ENCODE measurements at places on chromosomes 11 and 22.

- no peak for DNase-seq
Measured at GRCh38 chr22:21762712-21763581, 27.4 kb upstream of the YPEL1 start.

DNA sequence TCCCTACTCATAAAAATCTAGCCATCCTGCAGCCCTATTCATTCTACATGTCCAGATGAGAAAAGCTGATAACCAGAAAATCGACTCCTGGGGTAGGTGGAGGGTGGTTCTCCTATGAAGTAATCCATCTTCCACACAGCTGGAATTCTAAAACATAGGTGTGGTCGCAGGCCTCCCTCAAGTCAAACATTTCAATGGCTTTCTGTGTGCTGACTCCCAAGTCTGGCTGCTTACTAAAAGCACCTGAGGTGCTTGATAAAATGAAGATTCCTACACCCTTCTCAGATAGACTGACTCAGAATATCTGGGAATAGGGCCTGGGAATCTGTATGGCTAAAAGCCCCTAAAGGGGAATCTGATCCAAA is 26.1 kb downstream of the IRAG1 start:
- no peak for DNase-seq

DNA sequence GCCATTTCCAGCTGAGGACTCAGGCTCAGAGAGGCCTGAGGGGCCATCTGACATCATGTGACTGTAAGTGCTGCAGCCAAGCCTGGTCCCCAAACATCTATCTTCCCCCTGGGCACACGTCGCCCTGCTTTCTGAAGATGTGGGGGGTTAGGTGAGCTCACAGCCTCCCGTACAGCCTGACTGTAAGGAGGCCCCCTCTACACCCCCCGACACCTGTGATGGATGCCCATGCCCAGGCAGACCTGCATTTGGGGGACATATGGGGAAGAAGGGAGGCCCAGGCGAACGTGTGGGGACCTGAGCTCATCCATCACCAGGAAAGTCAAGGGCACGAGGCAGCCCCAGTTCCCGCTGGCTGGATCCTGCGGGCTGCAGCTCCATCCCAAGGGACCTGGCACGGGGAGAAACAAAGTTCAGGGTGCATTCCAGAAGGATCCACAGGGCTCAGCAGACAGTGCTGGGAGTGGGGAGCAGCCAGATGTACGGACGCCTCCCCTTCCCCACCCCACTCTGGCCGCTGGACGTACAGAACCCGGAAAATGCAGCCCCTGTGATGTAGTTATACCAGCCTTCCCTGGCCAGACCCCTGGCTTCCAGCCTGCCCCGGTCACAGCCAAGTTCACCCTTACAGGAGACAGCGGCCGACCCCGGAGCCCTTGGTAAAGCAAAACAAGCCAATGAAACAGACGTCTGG is 1431.4 kb downstream of the BRD1 start:
- no peak for DNase-seq

DNA sequence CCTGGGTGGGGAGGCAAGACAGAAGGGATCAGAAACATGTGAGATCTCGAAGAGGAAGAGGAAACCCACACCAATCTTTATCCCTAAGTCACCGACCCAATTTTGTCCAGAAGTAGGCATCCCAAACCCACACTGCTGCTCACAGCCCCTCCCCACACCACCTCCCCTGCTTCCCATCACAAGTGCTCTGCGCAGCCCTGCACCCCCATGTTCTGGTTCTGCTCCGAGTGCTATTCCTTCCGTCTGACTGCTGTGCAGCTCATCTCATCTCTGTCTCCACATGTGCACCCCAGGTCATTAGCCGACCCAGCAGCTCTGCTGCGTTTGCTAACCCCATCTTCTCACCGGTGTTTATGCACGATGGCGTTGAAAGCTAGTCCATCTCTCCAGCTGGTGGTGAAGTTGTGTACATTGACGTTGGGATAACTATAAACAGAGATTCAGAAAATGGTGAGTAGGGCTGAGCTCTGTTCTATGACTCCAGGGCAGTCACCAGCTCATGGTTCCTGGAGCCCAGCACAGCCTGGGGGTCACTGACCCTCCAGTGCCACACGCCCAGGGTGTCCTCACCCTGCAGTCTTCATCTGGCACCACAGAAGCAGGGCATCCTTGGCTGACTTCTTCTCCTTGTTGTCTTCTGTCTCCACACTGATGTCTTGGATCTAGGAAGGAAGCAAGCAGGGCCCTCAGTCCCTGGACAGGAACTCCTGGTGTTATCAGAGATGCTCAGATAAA is 15.1 kb downstream of the SPTBN2 start:
- DNase-seq, result no peak

DNA sequence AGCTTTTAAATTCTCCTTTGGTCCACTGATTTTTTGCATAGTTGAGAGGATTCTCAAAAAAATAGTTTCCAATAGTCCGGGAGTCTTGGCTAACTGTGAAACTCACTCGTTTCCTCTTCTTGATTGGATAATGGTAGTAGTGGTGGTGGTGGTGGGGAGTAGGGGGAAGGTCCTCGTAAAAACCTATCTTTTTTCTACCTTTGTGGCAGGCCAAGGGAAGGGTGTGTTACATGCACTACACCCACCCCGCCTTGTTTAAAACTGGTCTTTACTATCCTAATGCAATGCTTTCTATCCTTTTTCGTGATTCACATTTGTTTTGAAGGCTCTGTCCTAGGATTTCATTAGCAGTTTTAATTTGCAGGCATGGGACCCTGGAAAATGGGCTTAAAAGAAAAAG is 4.8 kb downstream of the TEAD1 start:
- no peak for DNase-seq

DNA sequence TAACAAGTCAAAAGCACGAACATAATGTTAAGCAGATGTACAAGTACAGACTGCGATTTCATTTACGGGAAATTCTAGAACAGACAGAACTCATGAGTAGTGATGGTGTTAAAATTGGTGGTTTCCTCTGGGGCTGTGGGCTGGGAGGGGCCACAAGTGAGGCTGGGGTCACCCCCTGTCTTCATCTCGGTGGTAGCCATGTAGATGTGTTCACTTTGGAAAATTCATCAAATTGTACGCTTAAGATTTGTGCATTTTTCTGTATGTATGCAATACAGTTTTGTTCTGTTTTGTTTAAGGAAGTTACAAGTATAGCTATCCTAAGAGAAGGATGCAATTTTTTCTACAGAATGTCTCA is 504 bp upstream of the ASCC2 start:
- no peak for DNase-seq

- DNase-seq, result no peak
Measured at GRCh38 chr11:47714554-47715081, 551 bp downstream of the AGBL2 start.

DNA sequence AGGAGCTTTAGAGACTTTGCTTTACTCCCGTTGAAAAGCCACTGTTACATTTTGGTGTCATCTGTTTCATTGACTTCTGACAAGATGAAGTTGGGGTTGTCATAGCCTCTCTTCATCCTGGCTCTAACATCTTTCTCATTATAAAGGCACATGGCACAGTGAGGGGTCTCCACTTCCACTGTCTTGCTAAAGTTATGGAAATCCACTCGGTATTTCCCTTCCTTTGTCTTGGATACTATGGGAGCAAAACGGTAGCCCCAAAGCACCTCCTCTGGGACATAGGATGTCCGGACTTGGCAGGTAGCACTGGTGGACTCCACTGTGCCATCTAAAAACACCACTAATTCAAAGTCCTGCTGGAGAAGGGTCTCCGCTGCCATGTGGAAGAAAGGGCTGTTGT is 28.0 kb downstream of the KCNJ1 start:
- no peak for DNase-seq

- DNase-seq, result no peak
Measured at GRCh38 chr11:73633999-73634398, 12.4 kb upstream of the PLEKHB1 start.

- no peak for DNase-seq
Measured at GRCh38 chr22:26432619-26433311, 3.7 kb downstream of the ASPHD2 start.

DNA sequence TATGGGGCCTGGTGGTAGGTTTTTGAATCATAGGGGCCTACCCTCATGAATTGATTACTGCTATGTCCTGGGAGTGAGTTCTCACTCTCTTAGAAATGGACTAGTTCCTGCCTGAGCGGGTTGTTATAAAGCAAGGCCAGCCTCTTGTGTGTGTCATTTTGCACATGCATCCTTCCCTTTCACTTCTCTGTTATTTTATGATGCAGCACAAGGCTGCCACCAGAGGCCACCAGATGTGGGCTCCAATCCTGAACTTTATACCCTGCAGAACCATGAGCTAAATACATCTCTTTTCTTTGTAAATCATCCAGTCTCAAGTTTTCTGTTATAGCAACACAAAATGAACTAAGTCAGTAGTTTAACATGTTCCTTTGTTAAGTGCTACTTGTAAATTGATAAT is 251.4 kb downstream of the BLID start:
- DNase-seq, result no peak
